Muscle of arm (tissue), 14 donors: ENCODE measurements at places on chromosomes 11 and 22. TPM values are rescaled to one million over a fixed set of nuclear protein-coding genes. Genes with fewer than 3 reads are reported as not detected.

Gene VSIG10L2
- polyA plus RNA-seq = not detected

Gene NXPE1
- 0.12 TPM for polyA plus RNA-seq

Gene TTC28
- 29.8 TPM for polyA plus RNA-seq

Gene ANGPTL5
- 1.2 TPM for polyA plus RNA-seq

Gene CDC42EP1
- polyA plus RNA-seq = 24.6 TPM

- DNase-seq = no peak
Measured at GRCh38 chr11:18958221-18958910, 19.2 kb upstream of the MRGPRX1 start.

DNA sequence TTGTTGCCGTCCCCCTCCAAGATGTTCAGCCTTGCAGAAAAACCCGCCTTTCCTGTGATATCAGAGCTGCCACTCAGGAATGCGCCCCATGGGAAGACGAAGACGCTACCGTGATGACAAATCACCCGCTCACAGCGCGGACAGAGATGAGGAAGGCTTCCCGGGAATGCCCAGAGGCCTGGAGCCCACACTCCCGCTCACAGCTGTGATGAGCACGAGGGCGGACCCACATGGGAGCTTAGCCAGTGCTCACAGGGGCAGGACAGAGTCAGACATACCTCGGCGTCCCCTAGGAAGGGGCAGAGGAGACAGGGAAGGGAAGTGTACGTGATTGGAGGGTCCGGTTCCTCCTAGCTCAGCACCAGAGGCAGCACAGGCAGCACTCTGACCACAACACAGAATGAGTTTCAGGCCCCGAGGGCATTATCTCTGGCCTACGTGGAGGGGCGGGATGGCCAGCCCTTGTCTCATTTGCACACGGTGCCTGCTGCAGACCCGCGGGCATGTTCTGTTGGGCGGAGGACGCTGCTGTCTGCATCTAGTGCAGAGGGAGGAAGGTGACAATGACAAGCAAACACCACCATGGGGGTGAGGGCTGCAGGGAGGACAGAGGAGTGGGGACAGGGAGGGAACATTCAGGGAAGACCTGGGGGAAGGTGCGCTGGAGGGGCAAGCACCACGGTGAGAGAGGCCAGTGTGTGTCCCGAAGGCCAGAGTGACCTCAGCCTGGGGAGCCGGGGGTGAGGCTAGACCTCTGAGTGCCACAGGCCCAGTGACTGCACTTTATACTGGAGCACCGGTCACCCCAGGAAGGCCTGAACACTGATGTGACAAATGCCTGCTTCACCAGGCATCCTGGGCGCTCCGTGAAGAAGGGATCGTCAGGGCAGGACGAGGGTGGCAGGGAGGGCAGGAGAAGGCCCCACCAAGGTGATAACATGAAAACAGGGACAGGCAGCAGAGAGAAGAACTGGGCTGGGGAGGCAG is 79.6 kb downstream of the CELSR1 start:
- no peak for DNase-seq

- no peak for DNase-seq
Measured at GRCh38 chr11:76830639-76831327, 29.9 kb upstream of the ACER3 start.

DNA sequence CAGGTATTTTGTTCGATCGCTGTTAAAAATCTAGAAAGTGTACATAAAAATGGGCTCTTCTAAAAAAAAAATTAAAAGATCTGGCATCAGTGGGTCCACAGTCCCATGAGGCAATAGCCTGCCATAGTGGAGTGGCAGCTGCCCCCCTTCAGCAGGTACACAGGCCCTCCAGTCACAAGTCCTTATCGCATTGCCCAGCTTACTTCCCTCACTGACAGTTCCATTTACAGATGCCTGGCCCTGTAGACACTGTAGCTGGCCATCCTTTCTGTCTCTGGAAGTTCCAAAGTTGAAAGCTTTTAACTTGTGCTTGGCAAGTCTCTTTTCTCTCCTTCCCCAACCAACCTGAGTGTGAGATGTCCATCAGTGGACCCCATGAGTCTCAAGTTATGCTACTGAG is 11.4 kb downstream of the ZNRF3 start:
- DNase-seq = no peak

GRCh38 chr11:69575296-69576068 is 65.5 kb upstream of the CCND1 start:
- DNase-seq = no peak

GRCh38 chr11:2212411-2213251 is 41.0 kb upstream of the TH start:
- DNase-seq = no peak

- no peak for DNase-seq
Measured at GRCh38 chr22:20510811-20511577, 3.6 kb downstream of the MED15 start.

DNA sequence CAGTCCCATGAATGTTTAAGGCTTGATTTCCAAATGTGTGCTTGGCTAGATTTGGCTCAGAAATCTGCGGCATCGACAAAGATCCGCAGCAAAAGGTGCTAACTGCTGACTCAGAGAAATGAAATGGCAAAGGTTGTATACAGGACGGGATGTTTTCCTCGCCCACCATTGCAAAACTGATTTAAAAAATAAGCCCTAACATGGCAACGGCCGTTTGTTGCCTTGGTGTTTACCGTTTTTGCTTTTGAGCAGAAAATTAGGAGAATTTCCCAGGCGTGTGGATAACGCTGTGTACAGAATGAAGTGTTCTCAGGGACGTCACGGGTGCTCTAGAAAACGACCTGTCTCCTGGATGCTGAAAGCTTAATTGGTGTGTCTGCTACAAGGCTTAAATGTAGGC is 70.2 kb downstream of the ARHGAP8 start:
- no peak for DNase-seq

DNA sequence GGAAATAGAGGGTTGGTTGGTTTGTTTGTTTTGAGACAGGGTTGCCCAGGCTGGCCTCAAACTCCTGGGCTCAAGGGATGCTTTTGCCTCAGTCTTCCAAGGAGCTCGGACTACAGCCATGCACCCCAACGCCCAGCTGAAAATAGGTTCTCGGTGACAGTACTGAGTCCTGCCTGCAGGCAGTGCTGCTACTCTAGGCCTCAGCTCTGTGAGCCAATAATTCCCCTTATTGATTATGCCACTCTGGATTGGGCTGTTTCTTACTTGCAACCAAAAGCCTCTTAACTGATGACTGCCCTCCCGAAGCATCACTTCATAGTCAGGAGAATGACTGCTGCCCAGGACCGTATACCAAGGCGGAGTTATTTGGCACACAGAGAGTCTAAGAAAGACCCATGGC is 1.2 kb upstream of the C11orf16 start:
- DNase-seq = no peak

DNA sequence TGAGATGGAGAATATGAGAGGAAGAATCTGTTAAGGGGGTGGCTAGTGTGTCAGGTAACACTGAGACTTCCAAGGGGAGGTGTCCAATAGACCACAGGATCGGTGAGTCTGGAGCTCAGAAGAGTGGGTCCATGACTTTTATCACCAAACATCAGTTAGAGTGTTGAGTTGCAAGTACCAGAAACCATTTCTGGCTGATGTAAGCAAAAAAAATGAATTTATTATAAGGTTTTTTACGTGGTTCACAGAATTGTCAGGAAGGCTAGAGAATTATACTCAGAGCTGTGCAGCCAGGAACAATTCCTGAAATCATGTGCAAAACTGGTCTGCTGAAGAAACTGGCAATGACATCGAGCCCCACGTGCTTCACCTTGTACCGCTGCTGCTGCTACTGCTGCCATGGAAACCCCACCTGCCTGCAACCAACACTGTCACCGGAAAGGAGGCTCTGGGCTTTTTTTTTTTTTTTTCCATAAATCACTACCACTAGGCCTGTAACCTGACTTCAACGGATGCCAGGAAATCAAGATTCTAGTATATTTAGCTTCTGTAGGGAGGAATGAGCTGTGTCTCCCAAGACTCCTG is 16.6 kb upstream of the STK33 start:
- DNase-seq = no peak

GRCh38 chr11:19076744-19077589 is 16.4 kb upstream of the MRGPRX2 start:
- peak; percentile 28 for DNase-seq

DNA sequence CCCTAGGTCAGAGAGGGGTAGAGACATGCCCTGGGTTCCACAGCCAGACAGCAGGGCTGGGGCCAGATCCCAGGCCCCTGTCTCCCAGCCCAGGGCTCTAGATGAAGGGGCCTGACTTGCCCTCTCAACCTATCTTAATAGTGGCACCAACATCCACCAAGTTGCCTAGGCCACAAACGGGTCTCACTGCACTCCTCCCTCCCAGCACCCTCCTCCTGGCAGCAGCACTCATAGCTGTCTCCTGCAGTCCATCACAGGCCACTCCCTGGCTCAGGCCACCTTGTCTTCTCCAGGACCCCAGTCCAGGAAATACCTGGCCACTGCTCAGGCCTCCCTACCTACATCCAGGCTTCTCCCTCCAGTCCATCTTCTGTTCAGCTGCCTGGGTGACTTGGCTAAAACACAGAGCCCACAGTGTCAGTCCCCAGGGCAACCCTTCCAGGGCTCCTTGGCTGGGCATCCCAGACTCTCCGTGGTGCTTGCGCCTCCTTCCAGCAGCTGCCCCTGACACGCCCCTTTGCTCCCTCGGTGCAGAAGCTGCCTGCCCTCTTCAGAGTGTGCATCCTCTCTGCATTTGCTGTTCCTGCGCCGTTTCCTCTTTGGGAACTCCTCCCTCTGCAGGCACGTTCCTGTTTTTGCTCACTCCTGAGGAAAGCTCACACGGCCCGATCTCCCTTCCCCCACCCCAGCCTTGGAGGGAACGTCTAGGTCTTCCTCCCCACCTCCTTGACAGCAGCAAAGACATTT is 40.5 kb downstream of the LRRC32 start:
- DNase-seq = peak; percentile 62

- no peak for DNase-seq
Measured at GRCh38 chr11:267491-267994, 10.7 kb upstream of the NLRP6 start.

GRCh38 chr11:123421589-123421988 is 8.5 kb upstream of the GRAMD1B start:
- no peak for DNase-seq
